ENCODE measurements at places on chromosomes 1 and 21.

GRCh38 chr1:207937204-207937603 lies 26.3 kb upstream of the CD34 start:
- DNase-seq: no peak

- no peak for DNase-seq
These were observed 46.1 kb downstream of the RBM11 start for GRCh38 chr21:14262039-14262438.

- no peak for DNase-seq
These were observed 58.5 kb downstream of the EXTL2 start for GRCh38 chr1:100835866-100836842.

- no peak for DNase-seq
These were observed 191.1 kb downstream of the PTPRC start for GRCh38 chr1:198829944-198830343.

DNA sequence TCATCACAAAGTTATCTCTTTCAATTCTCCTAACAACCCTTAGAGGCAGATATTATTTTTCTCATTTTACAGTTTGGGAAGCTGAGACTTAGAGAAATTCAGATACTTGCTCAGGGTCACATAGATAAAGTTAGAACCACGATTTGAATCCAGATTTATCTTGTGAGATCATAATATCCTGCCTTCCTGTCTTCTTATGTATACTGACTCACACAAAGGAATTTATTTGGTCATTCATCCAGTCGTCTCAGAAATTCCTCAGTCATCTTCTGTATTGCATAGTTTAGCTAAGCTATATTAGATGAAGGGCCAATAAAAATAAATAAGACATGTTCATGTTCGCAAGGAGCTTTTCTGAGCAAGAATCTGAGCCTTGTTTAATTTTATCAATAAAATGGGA lies 35.8 kb upstream of the RUNX1 start:
- DNase-seq: no peak

- peak; percentile 67 for DNase-seq
These were observed 5.8 kb upstream of the FAM167B start for GRCh38 chr1:32241001-32241763.

- DNase-seq: no peak
These were observed 49.8 kb downstream of the DISP3 start for GRCh38 chr1:11528611-11529261.

DNA sequence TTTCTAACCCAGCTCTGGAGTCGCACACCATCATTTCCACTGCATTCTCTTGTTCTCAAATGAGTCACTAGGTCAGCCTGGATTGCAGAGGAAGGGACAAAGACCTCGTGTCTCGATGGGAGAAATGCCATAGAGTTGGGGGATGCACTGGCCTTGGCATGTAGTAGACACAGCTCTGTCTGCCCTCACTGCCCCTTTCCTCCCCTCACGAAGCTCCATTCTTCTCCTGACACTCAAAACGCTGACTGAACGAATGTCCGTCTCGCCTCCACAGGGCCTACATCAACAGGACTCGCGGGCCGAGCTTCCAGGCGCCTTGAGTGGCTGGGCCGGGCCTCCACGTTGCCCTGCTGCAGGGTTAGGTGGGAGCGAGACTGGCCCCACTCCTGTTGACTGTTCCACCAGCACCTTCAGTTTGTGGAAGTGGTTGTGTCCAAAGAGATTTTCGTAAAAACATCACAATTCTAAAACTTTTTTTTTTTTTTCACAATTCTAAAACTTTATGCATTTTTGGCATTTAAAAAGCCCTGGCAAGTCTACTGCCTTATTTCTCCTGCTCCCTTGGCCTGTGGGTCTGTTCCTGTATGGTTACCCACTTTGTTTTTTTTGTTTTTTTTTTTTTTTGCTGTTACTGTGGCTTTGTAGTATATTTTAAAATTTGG lies 18.8 kb downstream of the PKNOX1 start:
- no peak for DNase-seq

DNA sequence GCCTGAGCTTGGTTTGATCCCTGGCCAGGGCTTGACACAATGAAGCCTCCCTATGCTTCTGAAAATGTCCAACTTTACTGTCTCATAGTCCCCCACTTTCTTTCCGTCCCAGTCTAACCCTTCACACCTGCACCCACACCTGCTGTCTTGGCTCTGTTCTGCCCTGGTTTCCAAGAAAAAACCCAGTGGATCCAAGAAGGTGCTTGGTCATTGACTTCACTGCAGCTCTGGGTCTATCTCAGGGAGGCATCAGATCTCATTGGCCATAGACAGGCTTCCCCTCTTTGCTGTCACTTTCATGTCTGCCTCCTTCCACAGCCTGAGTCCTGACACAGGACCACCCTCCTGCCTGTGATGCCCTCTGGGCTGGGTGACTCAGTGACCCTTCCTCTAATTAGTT lies 37.8 kb upstream of the ETV3 start:
- DNase-seq: no peak

DNA sequence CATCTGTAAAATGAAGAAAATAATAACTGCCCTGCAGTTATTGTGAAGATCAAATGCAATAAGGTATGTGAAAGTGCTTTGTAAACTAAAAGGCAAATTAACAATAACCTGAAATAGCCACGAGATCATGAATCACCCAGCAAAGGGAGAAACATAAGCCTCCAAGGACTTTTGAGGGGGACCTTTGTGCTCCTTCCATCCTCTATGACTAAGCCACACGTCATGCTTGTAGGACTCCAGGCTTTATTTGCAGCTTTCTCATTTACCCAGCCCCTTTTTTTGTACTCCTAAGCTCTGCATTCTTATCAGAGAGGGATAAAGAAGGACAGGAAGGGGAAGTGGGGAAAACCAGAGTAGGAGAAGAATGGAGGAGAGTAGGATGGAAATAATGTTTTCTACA lies 115.1 kb downstream of the PROX1 start:
- DNase-seq: no peak

DNA sequence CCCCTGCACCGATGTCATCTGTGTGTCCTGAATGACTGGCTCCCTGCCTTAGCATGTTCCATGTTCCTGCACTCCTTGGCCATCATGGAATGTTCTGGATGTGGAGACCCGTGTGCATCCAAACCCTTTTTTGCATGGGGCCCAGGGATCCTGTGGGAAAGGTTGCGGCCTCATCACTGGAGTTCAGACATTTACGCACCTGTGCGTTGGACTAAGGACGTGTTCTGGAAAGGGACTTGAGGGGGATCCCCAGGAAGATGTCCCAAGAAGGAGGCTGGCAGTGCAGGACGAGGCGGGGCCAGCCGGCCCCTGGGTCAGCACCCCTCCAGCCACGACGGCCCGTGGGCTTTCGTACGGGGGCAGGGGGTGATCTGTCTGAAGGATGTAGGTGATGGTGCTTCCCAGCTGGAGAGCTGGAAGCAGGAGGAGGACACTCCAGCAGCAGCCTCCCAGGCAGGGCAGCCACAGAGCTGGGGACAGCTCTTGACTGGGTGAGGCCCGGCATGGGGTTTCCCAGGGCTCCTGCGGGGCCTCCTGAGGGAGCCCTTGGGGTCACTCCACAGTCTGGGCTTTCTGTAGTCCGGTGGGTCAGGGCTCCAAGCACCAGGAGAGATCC lies 67.2 kb downstream of the SCCPDH start:
- DNase-seq: no peak

DNA sequence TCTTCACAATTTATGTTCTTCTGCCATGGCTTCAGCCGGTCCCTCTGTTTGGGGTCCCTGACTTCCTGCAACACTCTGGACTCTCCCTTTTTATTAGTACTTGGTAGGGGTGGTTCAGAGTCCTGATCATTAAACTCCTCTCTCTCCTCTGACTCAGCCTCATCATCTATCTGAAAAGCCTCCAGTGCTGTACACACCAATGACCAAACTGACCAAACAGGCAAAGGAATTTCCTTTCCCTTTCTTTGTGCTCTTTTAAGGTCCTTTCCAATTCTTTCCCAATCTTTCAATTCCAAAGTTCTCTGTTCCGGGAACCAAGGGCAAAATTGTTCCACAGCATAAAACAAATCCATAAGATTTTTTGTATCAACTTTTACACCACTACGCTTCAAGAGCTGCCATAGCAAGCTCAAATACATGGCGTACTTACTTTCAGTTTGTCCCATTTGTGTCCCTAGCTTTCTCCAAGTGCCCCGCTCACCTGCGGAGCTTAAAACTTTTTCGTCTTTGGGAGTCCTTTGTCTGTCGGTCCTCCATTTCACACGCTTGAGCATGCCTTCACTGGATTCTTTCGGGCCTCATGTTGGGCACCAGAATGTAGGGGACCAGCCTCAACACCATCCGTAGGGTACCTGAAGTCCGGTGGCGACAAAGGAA lies 9.6 kb downstream of the DAP3 start:
- no peak for DNase-seq

- no peak for DNase-seq
These were observed 32.1 kb upstream of the C1orf21 start for GRCh38 chr1:184354719-184355118.

DNA sequence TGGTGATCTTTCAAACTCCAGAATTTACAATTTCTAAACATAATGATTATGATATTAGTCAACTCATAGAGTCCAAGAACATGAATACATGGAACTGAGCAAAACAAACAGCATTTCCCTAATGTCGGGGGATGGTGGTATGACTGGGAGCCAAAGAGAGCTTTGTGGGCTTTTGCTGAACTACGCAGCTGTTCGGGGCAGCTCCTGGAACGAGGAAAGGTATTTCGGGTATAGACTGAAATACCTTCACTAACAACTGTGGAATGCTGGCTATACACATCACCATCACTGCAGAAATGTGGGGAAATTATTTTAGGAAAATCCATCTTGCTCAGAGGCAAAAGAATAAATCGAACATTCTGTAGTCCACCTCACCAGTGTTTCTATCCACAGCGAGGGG lies 30.2 kb upstream of the VPS26C start:
- no peak for DNase-seq

DNA sequence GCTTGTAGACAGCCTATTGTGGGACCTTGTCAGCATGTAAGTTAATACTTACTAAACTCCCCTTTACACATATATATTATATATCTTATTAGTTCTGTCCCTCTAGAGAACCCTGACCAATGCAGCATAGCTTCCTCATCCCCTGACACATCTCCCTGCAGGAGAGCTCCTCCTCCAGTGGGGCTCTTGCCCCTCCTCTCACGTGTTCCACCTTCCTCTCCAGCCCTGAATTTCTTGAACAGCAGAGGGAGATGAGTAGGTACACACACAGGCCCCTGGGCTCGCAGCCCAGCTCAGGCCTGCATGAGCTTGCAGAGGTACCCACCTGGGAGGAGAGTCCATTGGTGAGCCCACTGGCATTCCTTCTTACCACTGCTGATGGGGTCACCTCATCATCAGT lies 27.3 kb upstream of the GOLT1A start:
- DNase-seq: no peak

Data from NCI-H146 (cell line).